ENCODE measurements at places on chromosomes 5 and 9. TPM values are rescaled to one million over a fixed set of nuclear protein-coding genes. Genes with fewer than 3 reads are reported as not detected.

- no peak for DNase-seq
These were observed 332.0 kb downstream of the SPATA31D1 start for GRCh38 chr9:82320566-82320965.

- DNase-seq, result no peak
These were observed 153.4 kb upstream of the TLX3 start for GRCh38 chr5:171155621-171156020.

- no peak for DNase-seq
These were observed 2.1 kb downstream of the RNU6ATAC start for GRCh38 chr9:134162212-134162775.

DNA sequence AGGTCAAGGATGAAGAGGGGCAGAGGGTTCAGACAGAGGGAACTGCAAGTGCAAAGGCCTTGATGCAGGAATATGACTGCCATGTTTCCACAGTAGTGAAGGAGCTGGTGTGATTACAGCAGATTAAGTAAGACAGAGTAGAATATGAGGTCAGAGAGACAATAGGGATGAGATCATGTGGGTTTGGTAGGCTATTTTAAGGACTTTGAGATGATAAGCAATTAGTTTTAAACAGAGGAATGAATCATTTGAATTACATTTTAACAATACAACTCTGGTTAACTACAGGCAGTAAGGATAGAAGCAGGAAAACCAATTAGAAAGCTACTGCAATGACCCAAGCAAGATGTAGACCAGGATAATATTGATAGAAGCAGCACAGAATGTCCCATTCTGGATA lies 7.7 kb downstream of the CENPK start:
- peak; percentile 21 for DNase-seq

The LCN9 gene
- not detected for total RNA-seq

The PCDHGA2 gene
- total RNA-seq, result 1.1 TPM

The PCDHGA9 gene
- total RNA-seq, result 2.8 TPM

The CLIC3 gene
- total RNA-seq, result 126 TPM
